ENCODE measurements at places on chromosomes 3 and 15.

DNA sequence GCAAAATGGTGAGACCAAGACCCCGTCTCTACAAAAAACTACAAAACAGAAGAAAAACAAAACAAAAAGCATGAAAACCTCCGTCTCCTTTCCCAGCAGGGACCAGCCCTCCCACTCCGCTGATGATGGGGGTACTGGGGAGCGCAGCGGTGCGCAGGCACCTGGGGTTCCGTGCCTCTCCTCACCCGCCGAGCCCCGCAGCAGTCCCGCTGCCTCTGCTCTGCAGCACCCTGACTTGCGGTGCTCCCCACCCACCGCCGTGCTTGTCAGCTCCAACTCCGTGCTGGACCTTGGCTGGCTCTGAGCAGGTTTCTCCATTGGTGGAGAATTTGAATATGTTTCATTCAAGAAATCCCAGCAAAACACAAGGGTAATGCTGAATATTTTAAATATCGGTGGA lies 46.7 kb upstream of the ATP10A start:
- DNase-seq: no peak

DNA sequence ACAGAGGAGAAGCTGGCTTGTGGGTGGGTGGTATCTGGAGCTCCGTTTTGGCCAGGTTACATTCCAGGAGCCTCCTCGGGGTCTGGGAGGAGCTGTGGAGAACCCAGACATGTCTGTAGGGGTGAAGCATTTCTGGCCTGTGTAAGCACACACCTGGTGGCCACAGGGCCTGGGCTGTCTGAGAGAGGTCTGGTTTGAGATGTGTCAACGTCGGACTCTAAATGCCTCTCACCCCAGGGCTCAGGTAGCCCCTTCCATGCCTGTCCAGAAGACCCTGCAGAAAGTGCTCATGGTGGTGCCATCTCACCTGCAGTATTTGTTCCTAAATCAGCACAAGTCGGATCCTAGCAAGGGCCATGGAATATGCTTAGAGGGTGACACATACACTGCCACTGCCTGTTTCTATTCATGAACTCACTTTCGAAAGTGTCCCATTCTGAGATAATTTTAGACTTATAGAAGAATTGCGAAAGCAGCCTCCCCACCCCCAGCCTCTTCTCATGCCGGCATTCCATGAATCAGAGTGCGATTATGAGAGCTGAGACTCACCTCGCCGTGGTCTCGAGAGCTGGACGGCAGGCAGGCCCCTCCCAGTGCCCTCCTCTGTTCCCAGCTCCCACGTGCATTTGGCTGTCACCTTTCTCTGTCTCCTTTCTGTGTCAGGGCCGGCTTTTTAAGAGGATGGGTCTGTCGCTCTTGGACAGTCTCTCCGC lies 63.7 kb downstream of the KLF15 start:
- DNase-seq: no peak

DNA sequence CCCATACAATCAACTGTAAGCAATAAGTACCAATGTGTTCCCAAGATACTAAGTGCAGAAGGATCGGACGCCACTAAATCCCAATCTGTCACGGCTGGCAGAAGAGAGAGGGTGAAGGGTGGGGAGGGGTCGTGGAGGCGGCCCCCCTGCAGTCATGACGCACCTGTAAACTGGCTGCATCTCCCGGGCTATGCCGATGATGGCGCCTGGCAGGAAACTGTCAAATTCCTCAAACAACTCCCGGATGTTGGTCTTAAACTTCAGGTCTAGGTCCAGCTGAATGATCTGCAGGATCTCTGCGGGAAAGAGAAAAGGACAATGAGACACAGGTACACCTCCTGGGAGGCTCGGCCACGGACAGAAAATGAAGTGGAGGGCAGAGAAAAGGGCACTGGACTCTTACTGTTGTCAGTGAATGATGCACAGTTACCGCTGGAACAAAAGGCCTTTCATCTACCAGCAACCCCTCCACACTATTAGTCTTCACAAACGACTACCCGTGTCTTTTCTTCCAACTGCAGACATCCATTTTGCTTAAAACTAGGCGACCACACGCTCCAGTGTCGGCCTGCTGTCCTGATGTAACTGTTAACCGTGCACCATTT lies 114.6 kb downstream of the XXYLT1 start:
- DNase-seq: no peak

DNA sequence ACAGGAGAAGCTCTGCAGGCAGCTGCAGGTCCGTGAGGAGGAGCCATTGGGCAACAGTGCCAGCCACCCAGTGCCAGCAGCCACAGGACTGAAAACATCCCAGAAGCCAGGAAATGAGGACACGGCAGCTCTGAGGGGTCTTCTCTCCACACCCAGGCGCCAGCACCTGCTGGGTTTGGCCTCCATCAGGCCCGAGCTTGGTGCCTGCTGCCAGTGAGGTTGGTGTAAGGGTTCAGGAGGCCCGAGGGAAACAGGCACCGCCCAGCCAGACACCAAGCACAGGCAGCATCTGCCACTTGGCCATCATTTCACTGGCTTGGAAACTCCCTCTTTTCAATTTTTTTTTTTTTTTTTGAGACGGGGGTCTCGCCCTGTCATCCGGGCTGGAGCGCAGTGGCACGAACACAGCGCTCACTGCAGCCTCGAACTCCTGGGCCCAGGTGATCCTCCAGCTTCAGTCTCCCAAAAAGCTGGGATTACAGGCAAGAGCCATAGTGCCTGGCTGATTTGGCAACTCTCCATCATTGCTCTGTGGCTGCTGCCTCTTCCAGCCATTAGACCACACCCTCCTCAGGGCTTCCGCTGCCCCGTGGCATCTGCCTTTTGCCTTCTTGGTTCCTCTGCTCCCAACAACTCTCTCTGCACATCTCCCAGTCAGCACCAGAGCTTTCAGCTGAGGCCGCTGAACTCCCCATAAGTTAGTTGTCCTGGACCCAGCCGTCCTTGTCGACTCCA lies 1.5 kb upstream of the ITIH3 start:
- no peak for DNase-seq

DNA sequence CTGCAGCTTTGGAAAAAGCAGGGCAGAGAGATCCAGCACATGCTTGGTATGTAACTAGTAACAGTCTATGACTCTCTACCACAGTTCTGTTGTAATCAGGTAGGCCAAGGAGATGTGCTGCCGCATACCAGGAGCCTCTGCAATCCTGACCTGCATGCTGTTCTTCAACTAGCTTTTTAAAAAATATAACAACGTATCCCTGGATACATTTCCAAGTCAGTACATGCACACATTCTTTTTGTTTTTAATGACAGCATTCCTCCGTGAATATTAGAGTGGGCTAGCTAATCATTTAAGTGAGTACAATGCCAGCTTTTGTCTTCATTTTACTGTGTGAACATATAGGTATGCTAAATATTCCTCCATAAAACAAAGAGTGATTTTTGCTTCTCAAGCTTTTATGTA lies 437.8 kb downstream of the RBMS3 start:
- DNase-seq: no peak

All from glomerular endothelial cell (primary cell).